Adipocyte (in vitro differentiated cells): ENCODE measurements at places on chromosomes 4 and X.

GRCh38 chrX:108199691-108200090 is 108.1 kb downstream of the ATG4A start:
- peak; percentile 69 for DNase-seq

- peak; percentile 76 for DNase-seq
Observed at GRCh38 chr4:128871948-128872347, 62.4 kb downstream of the JADE1 start.

DNA sequence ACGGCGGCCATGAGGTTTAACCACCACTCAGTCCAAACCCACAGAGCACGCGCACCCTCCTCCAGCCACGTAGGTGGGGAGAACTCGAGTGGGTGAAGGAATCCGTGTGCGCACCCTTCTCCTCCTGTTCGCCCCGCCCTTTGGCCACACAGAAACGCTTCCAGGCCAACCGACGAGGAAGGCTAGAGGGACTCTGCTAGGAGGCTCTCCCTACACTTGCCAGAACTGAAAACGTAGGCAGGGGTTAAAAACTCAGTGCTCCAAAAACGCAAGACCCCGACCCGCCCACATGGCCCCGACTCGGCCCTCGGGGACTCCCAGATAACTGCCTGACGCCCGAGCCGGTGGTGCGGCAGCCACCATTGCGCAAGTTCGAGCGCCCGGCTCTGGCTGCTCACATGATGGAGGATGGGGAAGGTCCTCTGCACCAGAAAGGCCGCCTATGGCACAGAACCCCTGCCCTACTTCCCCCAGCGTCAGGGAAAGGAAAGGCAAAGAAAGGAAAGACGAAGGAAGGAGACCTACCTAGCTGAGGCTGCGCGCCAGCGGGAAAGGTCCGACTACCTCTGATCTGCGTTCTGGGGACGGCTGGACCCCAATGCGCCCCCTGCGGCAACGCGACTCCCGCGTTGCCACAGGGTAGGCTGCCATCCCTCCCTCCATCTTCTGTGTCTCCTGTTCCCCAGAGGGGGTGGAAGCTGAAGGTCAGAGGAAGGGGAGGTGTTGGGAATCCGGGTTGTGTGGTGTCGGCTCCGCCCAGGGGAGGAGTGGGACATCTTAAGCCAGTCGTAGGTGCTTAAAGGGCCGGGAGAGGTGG is 201.9 kb upstream of the AGTR2 start:
- DNase-seq = peak; percentile 65

DNA sequence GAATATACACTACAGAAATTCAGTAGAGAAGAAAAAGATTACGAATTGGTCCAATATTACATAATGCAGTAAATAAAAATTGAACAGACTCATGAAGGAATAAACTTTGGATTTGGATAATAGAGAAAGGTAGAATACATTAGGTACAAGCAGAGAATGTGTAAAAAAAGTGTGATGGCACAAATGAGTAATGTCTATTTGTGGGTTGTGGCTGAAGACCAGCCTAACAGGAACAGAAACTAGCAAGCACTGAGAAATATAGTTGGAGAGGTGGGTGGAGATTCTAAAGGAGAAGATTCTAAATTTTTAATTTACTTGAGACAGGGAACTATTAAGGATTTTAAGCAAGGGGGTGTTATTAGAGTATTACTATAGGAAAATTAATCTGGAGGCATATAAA is 15.2 kb upstream of the CLOCK start:
- DNase-seq = no peak

DNA sequence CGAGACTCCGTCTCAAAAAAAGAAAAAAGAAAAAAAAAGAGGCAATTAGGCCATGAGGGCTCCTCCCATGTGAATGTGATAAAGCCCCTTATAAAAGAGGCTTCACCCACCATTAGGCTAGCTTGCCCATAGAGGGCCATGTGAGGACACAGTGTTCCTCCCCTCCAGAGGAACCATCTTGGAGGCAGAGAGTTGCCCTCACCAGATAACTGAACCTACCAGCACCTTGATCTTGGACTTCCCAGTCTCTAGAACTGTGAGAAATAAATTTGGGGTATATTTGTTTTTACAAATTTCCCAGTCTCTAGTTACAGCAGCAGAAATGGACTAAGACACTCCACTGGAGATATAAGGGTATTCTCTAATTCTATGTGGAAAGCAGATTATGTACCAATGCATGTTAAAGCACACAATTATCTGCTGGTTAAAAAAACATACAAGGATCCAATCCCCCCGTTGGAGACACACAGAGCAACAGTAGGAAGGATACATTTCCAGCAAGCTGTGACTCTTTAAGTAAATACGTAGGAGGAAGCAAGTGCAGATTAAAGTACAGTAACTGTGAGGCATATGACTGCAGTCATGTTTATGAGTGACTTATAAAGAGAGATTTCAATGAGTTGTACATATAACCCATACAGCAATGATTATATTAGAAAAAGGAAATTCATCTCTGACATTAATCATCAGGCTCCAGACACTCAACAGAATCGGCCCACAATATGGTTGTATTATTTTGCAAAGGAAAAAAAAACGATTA is 21.4 kb downstream of the SH3RF1 start:
- peak; percentile 46 for DNase-seq

DNA sequence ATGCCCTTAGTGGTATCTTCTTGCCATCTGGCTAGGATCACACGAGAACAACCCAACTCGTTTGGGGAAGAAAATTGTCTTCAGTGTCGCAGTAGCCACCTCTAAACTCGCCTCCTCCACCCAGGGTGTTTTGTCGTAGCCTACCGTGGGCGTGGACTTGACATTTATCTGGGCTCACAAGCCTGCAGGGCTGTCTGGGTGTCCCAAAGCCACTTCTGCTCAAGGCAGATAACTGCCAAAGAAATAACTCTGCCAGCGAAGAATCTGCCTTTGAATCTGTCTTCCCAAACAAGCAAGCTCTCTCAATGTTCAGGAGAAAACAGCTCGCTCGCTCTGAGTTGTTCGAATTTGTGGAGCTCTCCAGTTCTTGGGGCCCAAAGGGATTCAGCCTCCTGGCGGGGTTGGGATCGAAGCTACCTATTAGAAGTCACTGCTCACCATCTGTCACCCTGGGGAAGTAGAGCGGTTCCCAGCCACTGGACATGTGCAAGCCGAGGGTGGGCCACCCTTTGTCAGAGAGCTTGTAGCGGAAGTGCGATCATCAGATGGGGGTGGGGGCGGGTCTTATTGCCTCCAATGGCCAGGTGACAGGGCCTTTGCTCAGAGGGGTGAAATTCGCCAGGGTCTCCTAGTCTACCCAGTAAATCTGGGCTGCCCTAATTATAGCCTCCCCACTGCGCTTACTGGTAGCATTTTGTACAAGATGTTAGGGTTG is 14.8 kb downstream of the BLOC1S4 start:
- no peak for DNase-seq

GRCh38 chrX:103624111-103624510 is 4.7 kb upstream of the TCEAL1 start:
- no peak for DNase-seq

DNA sequence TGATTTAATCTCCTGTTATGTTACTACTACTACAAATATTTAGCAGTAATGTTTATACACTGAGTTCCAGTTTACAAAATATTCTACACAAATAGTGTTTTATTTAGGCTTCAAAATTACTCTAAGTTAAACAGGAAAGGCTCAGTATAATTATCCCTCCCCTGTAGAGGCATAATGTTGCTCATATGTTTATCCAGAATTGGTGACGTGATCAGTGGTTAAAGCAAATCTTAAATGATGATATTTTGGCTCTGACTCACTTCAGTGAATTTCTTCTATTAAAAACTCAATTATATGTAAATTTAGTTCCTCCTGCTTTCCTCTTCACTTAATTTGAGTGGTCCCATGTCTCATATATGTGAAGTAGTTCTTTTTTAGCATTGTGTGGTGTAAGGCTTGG is 438.5 kb downstream of the ADGRL3 start:
- DNase-seq = peak; percentile 45

GRCh38 chr4:98586962-98587354 is 71.5 kb downstream of the TSPAN5 start:
- no peak for DNase-seq

DNA sequence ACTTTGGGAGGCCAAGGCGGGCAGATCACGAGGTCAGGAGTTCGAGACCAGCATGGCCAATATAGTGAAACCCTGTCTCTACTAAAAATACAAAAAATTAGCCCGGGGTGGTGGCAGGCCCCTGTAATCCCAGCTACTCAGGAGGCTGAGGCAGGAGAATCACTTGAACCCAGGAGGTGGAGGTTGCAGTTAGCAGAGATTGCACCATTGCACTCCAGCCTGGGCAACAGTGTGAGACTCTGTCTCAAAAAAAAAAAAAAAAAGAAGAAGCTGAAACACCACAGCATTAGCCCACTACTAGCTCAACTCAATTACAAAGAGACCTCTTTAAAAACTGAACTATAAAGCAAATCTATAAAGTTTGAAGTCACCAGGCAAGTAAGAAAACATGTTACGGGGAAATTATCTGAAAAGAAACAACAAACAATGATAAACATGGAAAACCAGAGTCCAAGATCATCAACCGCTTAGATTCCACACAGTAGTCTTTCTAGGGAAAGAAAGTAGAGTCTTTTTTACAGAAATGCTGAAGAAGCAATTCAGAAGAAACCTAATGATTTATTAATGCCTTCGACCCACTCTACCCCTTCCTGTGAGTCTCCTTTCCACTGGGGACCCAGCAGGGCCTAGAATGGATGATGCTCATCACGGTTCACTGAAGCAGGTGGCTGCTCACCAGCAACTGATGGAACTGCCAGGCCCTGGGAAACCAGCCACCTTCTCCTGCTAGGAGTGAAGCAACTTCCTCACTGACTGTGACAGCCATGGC is 6.6 kb downstream of the SAT1 start:
- DNase-seq = no peak

DNA sequence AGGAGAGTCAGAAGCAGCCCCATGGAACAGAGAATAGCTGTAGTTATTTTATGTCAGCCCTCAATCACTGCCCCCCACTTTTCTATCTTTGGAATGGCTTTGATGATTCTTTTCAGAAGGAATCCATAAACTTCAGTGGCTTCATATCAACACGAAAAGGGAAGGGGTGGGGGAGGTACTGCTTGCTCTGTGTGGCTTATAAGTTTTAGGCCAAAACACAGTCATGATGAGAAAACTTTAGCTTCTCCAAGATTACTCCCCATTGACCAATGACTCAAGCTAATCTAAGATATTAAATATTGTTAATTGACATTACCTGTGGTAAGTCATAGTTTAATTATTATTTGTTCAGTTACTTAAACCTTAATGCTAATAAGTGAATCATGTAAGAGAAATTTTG is 669.6 kb upstream of the FAM241A start:
- DNase-seq = no peak

GRCh38 chr4:187124331-187124730 is 400.7 kb upstream of the FAT1 start:
- DNase-seq = no peak

GRCh38 chr4:111510535-111510934 is 634.7 kb upstream of the FAM241A start:
- DNase-seq = no peak

DNA sequence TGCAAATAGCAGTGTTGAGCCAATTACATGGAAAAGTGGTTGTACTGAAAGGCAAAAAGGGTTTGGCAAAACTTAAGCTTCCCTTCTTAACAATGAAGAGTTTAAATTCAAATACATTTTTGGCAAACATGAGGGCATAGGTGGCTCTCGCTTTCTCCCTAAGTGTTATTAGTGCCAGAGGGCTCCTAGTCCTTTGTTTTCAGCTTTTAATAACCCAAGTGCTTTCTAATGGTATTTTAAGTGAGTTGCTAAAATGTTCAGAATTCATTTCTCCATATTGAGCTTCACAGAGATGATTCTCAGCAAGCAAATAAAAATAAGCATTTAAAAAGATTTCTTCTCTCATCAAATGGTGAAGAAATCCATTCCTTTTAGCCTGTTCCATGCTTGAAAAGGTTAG is 123.7 kb downstream of the HS6ST2 start:
- no peak for DNase-seq

DNA sequence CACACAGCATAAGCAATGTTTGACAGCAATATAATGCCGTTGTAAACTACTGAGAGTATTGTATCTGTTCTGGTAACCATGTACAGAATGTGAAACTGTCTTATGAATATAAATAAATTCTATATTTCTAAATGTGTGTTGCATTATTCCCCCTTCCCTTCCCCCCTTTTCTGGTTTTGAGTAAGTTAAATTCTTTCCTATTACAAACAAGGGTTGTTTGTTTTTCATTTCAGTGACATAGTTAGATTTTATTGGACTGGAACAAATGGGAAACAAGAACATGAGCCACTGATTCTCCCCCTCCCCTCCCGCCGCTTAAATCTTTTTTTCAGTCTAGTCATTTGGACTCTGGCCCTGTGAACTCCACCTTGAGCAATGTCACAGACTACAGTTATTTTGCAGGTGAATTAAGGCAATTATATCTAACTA is 69.8 kb downstream of the GPAT3 start:
- DNase-seq = peak; percentile 73

GRCh38 chr4:171256223-171256622 is 557.0 kb upstream of the GALNTL6 start:
- DNase-seq = no peak

- DNase-seq = no peak
Observed at GRCh38 chr4:157282019-157282418, 61.5 kb downstream of the GRIA2 start.

DNA sequence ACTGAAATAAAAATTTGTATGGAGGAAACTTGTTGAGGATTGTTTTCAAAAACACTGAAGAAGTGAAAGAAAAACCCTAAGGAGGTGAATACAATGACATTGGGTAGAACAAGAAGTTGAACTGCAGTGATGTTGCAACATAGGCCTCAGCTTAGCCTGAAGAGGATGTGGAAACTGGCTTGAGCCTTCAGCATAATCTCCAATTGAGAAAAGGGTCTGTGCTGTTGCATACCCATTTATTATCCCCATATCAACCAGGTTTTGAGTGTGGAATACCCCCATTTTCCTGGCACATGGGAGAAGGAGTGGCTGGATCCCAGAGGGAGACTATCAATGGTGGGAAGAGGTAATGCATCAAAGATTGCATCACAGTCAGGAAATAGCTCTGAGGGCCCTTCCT is 695.0 kb upstream of the HS3ST1 start:
- DNase-seq = no peak

DNA sequence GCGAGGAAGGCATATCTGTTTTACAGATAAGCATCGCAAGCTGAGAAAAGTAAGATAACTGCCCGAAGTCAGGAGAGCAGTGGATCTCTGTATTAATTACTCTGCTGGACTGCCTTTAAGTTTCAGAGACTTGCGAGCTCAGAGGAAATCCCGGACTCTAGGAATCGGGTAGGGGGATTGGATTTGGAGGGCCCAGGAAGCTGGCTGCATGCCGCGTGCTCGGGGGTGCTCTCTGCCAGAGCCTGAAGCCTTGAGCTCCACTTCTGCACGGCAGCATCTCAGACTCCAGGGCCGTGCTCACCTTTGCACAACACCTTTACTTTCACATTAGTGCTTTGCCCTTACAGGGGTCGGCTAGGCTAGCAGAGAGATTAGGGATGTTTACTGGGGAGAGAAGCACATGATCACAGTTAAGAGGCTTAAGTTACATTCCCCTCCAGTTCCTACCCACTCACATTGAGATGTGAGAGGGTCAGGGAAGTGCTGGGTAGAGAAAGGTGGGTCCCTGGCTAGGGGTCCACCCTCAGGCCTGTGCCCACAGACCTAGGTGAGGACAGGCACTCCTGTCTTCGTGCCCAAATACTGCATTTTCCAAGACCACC is 57.0 kb downstream of the TRIML1 start:
- DNase-seq = no peak
